ENCODE measurements at places on chromosomes 11 and 22. TPM values are rescaled to one million over a fixed set of nuclear protein-coding genes. Genes with fewer than 3 reads are reported as not detected.
A peak's percentile ranks its signal among the peaks of the same experiment; 100 is the strongest.

Gene PIH1D2
- total RNA-seq, result 12.2 TPM

Gene CREB3L1
- 52.3 TPM for total RNA-seq

Gene RFPL1
- total RNA-seq, result not detected

Gene CCDC73
- total RNA-seq, result 0.17 TPM

DNA sequence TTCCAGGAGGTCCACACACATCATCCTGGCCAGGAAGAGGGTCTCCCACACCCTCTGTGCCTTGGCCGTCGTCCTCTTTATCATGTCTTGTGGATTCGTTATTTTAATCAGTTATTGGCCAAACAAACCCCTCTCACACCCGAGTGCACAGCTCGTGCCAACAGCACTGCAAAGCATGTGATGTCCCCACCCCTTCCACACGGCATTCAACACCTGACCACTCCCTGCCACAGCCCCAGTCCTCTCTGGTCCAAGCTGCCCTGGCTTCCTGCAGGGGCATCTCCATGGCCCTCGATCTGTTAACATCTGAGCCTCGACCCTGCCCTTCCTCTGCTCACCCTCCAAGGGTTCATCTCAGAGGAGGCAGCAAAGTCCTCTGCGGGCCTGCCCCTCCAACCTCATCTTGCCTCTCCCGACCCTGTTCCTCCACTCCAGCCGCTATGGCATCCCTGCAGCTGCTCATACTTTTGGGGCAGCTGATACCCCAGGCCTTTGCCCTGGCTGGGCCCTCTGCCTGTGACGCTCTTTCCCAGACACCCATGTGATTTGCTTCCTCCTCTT, 14.0 kb downstream of the MYEOV start:
- H3K27ac ChIP-seq, result no peak overlapping the region
- no peaks in the 10 kb centered on the region for H3K27me3 ChIP-seq
- H3K4me3 ChIP-seq, result no peak overlapping the region
- no peak for DNase-seq
- H3K4me1 ChIP-seq, result peaks cover 32% of the 10 kb centered on the region
- H3K36me3 ChIP-seq, result no peaks in the 10 kb centered on the region

Gene FANCF
- 11.7 TPM for total RNA-seq

DNA sequence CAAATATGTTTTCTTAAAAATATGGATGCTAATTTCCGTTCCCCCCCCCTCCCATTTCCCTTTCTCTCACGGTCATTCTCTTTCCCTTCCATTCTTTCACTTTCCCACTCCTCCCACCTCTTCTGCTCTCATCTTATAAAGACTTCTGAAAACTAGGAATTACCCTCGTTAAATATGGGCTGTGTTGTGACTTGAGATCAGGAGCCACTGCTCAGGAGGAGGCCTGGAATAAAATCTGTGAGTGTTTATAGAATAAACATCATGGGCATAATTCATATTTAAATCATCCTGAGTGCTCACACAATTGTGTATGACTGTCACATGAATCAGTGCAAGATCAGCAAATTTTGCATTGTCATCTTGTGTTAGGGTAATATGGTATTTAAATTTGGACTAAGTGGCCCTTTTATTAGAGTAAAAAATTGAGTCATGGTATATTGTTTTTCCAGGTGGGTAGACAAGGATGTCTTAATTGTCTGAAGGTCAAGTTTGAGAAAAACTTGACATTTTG, 208.0 kb downstream of the DDX10 start:
- H3K4me3 ChIP-seq, result no peak overlapping the region
- H3K27ac ChIP-seq, result no peak overlapping the region
- no peaks in the 10 kb centered on the region for H3K27me3 ChIP-seq
- H3K4me1 ChIP-seq, result no peaks in the 10 kb centered on the region
- H3K36me3 ChIP-seq, result no peaks in the 10 kb centered on the region

- DNase-seq, result no peak
- no peak overlapping the region for H3K27ac ChIP-seq
- H3K36me3 ChIP-seq, result no peaks in the 10 kb centered on the region
- H3K27me3 ChIP-seq, result no peaks in the 10 kb centered on the region
Measured at GRCh38 chr11:94681140-94681539, 87.0 kb upstream of the AMOTL1 start.

DNA sequence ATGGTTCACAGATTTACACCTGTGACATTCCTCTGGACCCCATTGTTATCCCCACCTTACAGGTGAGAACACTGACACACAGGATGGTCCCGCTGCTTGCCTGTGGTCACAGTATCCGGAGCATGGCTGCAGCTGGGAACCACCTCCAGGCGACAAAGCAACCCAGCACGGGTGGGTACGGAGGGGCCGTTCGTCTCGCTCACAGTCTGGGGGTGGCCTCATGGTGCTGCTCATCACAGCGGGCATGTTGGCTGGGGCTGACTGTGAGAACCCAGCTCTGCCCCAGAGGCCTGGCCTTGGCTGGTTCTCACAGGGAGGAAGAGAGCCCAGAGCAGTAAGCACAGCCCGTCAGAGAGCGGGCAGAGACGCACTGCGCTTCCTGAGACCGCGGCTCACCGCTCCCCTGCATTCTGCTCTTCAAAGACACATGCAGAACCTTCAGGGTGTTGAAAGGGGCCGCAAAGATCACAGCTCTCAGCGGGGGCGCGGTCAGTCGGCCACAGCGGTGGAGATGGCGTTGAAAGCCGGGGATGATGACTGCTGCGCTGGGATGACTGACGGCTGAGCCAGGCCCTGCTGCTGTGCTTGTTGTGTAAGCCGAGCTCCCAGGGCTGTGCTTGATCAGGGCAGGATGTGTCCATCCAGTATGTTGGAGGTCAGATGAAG, 423.0 kb downstream of the BRD1 start:
- peaks cover 2% of the 10 kb centered on the region for H3K27me3 ChIP-seq
- H3K4me3 ChIP-seq, result no peak overlapping the region
- no peak for DNase-seq
- H3K27ac ChIP-seq, result no peak overlapping the region

DNA sequence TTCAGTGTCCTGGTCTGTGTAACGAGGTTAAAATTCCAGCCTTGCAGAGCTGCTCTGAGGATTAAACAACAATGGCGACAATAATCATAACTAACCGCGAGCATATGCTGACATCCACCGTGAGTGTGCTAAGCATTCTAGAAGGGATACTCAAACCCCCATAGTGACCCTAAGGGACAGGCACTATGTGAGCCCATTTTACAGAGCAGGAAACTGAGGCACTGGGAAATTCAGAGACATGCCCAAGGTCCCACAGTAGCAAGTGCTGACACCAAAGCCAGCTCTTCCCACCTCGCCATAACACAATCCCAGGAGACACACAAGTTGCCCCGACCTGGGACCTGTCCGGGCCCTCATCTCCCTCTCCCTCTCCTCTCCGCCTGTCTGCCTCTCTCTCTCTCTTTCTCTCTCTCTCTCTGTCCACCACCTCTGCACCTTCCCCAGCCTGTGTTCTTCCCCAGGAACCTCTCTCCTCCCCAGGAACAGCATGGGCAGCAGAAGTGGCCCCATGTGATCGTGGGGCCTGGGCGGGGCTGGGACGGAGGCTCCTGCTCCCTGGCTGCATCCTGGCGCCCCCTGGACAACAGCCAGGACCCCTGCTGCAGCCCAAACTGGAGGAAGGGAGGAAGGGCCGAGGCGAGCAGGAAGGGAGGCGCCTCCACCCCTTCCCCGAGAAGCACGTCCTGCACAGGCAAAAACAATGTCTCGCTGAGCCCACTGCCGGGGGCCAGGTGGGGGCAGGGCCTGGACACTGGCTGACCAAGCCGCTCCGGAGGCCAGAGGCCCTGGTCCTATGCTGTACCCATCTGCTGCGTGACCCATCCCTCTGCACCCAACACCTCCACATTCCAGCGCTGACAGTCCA, 14.8 kb upstream of the MFNG start:
- peaks cover 10% of the 10 kb centered on the region for H3K4me1 ChIP-seq
- no peaks in the 10 kb centered on the region for H3K27me3 ChIP-seq
- DNase-seq, result peak; percentile 54
- no peaks in the 10 kb centered on the region for H3K36me3 ChIP-seq
- peak overlapping the region; percentile 55 for H3K27ac ChIP-seq

- peak; percentile 23 for DNase-seq
- H3K27ac ChIP-seq, result peak overlapping the region; percentile 48
- H3K4me1 ChIP-seq, result peaks cover 3% of the 10 kb centered on the region
- H3K4me3 ChIP-seq, result peak overlapping the region; percentile 27
- H3K36me3 ChIP-seq, result no peaks in the 10 kb centered on the region
Measured at GRCh38 chr22:45503050-45503815, 550 bp downstream of the FBLN1 start.

DNA sequence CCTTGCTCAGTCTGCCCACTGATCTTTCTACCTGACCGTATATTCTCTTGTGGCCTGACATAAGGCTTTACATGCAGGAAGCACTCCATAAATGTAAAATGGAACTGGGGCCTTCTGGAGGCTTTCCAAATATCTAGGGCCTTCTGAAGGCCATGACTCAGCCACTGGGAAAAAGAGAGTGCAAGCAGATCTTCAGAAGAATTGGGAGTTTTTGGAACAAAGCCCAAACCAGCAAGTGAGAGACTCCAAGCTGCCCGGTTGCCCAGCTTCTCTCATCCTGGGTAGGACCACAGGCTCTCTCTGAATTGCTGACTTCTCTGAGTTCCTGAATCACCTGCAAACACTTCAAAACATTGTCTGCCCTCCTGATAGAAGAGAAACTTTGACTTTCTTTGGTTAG, 107.9 kb upstream of the BMAL1 start:
- H3K27ac ChIP-seq, result no peak overlapping the region
- H3K36me3 ChIP-seq, result no peaks in the 10 kb centered on the region
- H3K4me3 ChIP-seq, result no peak overlapping the region
- no peaks in the 10 kb centered on the region for H3K27me3 ChIP-seq

DNA sequence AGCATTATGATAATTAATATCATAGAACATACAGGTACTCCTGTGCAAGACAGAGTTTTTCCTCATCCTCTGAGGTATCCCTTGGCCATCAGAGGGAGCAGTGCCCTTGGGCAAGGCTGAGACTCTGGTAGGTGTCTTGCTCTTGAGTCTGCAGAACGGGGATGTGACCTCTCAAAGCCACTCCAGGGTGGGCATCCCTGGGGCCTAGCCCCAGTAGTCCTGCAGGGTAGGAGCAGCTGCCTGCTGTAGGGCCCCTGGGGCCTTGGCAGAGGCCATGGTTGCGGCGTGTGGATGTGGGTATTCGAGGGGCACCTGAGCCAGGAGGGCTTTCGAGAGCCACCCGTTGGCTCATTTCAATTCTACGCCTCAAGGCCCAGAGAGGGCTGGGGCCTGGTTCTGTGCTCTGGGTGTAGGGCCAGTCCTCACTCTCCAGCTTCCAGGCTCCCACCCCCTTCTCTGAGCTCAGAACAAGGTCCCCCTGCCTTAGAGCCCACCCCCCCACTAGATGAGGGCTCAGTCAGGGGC, 7.7 kb upstream of the OMP start:
- H3K27me3 ChIP-seq, result no peaks in the 10 kb centered on the region
- H3K27ac ChIP-seq, result no peak overlapping the region
- no peaks in the 10 kb centered on the region for H3K4me1 ChIP-seq
- DNase-seq, result no peak

DNA sequence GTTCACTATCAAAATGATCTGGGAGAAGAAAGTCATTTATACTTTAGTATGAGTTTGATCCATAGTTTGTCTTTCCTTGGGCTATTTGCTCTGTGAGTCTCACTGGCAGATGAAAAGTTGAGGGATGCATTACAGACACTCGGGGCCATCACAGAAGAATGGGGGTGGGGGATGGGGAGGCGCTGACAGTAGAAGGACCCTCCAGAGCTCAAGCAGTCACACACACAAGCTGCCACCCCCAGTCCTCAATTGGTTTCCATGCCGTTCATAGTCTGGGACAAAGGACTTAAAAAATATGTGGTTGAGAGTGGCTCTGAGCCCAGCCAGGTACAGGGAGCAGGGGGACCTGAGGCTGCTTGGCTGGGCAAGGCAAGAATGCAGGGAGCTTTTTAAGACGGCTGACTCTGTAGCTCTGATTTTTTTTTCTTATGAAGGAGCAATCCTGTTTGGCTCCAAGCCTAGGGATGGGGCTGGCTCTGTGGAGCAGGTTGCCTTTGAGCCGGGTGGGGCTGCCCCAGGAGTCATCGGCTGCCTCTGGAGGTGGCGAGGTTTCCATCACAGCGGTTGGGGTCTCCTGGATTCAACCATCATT, 13.3 kb upstream of the ANO1 start:
- H3K36me3 ChIP-seq, result no peaks in the 10 kb centered on the region
- no peaks in the 10 kb centered on the region for H3K27me3 ChIP-seq
- H3K4me1 ChIP-seq, result no peaks in the 10 kb centered on the region
- no peak overlapping the region for H3K27ac ChIP-seq
- H3K4me3 ChIP-seq, result no peak overlapping the region

DNA sequence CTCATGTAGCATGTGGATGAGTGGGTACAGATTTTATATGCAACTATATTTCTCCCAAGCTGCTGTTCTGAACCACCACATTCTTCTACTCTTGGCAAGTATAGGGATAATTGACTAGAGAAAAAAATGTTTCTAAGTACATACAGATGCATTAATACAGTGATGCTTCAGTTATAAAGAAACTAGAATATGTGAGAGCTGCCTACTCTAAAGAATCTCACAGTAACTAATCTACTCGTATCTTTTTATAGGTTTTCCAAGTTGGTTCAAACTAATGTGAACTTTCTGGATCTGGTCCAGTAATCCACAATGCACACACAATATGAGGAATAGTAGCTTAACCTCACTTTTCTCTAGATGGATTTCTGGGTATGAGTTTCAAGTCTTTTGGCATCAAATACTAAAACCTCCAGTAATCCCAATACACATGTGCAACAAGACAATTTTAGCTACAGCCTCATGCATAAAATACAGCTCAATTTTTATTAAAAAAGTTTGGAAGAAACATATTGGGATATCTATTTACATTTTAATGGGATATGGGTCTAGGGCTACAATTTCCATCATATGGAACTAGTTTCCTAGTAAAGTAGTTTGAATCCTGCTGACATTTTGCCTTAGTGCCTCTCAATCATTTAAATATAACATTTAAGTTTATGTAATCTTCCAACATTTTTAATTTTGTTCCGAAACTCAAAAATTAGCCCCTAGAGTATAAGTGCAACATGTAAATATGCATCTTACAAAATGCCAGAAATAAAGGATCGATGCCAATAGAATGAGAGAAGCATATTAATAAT, 2209.7 kb downstream of the LRRC4C start:
- H3K4me1 ChIP-seq, result no peaks in the 10 kb centered on the region
- no peaks in the 10 kb centered on the region for H3K36me3 ChIP-seq
- peak; percentile 45 for DNase-seq
- H3K4me3 ChIP-seq, result no peak overlapping the region

Gene CNTN5
- total RNA-seq, result 0.80 TPM

DNA sequence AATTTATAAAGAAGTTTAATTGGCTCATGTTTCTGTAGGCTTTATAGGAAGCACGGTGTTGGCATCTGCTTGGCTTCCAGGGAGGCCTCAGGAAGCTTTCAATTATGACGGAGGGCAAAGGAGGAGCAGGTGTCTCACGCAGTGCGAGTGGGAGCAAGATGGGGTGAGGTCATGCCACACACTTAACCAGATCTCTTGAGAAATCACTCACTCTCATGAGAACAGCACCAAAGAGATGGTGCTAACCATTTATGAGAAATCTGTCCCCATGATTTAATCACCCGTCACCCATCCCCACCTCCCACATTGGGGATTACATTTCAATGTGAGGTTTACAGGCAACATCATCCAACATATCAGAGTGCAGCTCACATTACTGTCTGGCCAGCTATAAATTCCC, 103.5 kb downstream of the ARHGAP8 start:
- H3K27me3 ChIP-seq, result no peaks in the 10 kb centered on the region
- H3K36me3 ChIP-seq, result no peaks in the 10 kb centered on the region
- no peak for DNase-seq
- H3K27ac ChIP-seq, result no peak overlapping the region
- H3K4me1 ChIP-seq, result no peaks in the 10 kb centered on the region

Gene SCGB1C1
- total RNA-seq, result not detected
